ENCODE measurements at places on chromosomes 7 and 10.

DNA sequence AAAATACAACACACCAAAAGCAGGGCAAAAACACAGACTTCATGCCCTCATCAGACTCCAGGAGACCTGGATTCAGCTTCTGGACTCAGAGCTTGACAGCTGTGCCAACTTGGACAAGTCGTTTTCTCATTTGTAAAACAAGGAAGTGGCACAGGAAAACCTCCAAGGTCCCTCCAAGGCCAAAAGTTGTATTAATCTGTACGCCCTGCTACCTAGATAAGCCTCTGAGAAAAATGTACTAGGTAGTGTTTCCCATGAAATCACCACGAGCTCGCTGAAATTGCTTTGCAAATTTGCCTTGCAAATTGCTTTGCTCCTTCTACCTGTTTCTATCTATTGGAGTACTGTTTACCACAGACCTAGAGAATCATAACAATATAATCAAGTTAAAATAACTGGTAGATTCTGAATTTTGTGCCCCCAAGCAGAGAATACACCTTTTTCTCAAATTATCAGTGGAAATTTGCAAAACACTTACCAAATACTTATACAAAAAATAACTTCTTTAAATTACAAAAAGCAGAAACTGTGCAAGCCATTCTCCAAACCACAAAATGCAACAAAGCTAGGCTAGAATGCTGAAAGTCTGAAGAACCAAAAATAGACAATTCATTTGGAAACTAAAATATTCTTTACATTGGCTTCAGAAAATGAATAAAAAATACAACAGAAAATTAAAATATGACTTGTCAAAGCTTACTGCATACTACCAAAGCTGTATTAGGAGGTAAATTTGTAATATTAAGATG, 158.1 kb upstream of the CHST15 start:
- H3K36me3 ChIP-seq = no peaks in the 10 kb centered on the region
- H3K27ac ChIP-seq = no peak overlapping the region
- no peaks in the 10 kb centered on the region for H3K27me3 ChIP-seq
- peaks cover 9% of the 10 kb centered on the region for H3K4me1 ChIP-seq

DNA sequence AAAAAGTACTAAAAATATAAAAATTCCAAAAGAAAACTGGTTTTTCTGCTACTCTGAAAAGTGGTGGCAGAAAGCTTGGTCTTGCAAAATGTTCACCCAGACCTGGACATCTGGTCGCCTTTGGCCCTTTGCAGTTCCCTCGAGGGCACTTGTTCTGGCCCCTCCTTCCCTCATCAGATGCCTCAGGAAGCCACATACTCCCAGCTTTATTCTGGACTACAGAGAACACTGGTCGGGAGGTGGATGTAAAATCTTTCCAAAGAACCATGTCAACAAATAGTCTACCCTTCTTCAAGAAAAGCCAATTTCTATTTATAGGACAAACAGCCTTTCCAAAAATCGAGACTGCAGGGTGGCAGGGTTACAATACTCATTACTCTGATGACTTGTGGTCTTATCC, 726.1 kb downstream of the TNS3 start:
- DNase-seq = no peak
- no peaks in the 10 kb centered on the region for H3K27me3 ChIP-seq
- no peaks in the 10 kb centered on the region for H3K4me1 ChIP-seq
- H3K4me3 ChIP-seq = no peak overlapping the region

DNA sequence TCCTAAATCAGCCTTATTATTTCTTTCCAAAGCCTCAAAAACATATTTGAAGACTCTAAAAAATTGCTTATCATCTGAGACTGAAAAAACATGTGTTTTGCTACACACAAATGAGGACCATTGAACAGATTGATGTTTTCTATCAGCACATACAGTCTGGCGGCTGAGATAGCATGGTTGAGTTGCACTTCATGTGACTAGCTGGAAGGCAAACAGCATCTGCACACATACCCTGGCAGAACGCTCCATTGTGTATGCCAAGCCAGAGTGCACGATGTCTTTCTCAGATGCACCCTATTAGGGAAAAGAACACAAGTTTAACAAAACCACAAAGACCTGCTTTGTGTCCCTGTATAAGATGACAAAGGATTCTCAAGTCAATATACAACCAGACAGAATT, 33.0 kb downstream of the FAM25A start:
- H3K36me3 ChIP-seq = peaks cover 41% of the 10 kb centered on the region
- no peak overlapping the region for H3K4me3 ChIP-seq
- H3K4me1 ChIP-seq = no peaks in the 10 kb centered on the region
- H3K27ac ChIP-seq = no peak overlapping the region

- H3K4me3 ChIP-seq = no peak overlapping the region
- no peaks in the 10 kb centered on the region for H3K4me1 ChIP-seq
- no peak overlapping the region for H3K27ac ChIP-seq
These were observed 314.7 kb upstream of the ZNF32 start for GRCh38 chr10:43963379-43963778.

GRCh38 chr10:132413226-132414205, 16.5 kb downstream of the PWWP2B start:
- peaks cover 38% of the 10 kb centered on the region for H3K4me1 ChIP-seq
- no peaks in the 10 kb centered on the region for H3K36me3 ChIP-seq
- no peak for DNase-seq
- no peak overlapping the region for H3K4me3 ChIP-seq
- peaks cover 5% of the 10 kb centered on the region for H3K27me3 ChIP-seq

DNA sequence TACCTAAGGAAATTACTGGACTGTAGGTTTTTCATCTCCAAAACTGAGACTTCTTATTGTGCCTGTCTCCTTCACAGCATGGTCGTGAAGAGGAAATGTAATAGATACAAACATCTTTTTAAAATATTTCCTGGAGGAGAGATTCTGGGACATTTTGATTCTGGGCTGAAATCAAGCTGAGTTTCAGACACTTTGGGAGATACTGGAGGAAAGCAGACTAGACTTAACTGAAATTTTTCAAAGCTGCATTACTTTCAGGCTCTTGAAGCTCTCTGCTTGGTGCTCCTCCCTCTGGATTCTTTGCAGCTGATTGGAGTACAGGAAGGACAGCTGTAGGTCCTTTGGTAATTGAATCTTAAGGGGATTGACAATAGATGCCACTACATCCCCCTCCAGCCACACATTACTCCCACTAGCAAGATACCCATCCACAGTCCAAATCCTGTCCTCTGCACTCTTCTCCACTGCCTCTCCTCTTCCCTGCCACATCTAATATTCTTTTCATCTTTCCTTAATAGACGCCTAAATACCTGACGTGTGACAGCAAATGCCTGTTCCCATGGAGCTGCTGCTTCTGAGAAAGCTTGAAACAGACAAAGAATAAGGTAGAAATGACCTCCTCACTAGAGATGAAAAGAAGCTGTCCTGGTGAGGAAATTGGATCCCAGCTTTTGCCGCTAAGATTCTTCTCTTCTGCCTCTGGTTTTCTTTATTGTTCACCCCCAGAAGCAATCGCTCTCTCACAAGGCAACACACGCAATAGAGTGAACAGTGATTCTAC, 111.5 kb upstream of the PHYHIPL start:
- no peaks in the 10 kb centered on the region for H3K36me3 ChIP-seq
- no peak for DNase-seq
- no peaks in the 10 kb centered on the region for H3K4me1 ChIP-seq
- no peak overlapping the region for H3K4me3 ChIP-seq
- H3K27me3 ChIP-seq = no peaks in the 10 kb centered on the region

DNA sequence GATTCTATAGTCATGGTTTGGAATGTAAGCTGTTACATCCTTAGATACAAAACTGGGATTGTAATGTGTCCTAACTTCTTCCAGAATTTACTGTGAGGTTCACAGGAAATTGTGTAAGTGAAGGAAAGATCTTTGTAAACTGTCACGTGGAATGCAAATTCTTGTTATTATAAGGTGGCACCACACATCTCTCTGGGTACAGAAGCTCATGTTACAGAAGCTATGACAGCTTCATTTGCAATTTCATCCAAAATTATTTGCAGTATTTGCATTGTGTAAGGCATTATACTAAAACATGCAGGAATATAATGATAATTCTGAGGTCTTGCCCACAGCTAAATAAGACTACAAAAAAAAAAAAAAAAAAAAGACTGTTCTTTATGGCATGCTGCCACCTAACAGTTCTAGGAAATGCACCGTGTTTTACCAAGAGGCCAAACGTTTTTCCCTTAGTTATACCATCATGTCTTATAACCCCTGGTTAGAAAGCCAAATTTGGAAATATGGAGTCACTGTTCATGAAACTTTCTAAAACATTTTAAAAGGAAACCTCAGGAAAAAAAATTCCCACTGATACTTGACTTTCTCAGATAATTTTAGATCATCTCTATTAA, 17.6 kb downstream of the MINDY3 start:
- no peak for DNase-seq
- no peak overlapping the region for H3K27ac ChIP-seq
- no peaks in the 10 kb centered on the region for H3K27me3 ChIP-seq
- H3K4me3 ChIP-seq = no peak overlapping the region
- H3K36me3 ChIP-seq = no peaks in the 10 kb centered on the region
- no peaks in the 10 kb centered on the region for H3K4me1 ChIP-seq

DNA sequence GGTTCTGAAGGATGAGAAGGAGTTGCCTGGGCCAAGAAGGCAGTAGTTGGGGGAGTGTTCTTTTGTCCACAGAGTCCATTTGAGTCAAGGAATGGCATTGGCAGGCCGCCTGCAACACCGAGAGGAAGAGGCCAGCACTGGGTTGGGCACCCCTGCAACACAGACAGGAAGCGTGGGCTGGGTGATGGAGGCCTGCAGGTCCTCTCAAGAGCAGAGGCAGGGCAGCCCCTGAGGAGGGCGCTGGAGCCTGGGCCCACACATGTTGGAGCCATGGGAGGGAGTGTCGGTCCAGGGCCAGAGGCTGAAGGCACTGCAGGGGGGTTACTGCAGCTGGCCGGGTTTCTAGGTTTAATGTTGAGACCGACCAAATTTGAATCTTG, 137.3 kb downstream of the PTPN20 start:
- DNase-seq = no peak
- H3K4me1 ChIP-seq = no peaks in the 10 kb centered on the region
- H3K36me3 ChIP-seq = no peaks in the 10 kb centered on the region

DNA sequence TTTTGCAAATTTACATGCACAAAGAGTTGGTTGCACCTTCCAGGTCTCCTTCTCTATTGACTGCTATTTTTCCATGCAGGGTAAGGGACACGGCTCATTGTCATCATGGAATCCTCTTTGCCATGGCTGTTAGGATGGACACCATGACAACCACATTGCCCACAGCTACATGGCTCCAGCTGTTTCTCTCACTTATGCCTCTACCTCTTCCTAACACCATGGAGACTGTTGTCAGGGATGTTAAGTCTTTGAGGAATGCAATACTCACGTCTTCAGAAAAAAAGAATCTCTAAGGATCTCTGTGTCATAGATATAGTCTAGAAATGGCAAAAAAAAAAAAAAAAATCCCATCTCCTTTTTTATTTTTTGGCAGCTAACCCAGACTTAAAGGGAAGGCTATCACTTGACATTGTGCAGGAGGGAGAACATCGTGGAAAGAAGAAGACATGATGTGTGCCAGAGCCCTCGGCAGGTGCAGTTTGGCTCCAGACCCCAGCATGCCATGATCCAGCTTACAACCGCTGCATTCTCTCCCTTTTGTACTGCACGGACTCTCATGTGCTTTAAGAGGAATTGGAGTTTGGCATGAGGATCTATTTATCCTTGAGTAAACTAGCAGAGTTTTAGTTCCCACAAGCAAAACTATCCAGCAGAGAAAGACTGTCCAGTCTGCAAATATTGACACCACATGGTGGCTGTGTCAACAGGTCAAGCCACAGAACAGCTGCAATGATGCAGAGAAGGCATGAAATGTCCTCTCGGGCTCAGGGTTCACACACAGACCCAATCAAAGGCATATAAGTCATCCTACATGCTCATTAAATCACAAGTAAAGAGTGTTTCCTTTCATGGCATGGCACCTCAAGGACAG, 70.8 kb downstream of the FRMD4A start:
- no peaks in the 10 kb centered on the region for H3K36me3 ChIP-seq
- no peak overlapping the region for H3K27ac ChIP-seq
- no peaks in the 10 kb centered on the region for H3K4me1 ChIP-seq

All from thymus (tissue), 14 donors.